ENCODE measurements at places on chromosomes 1 and 21. TPM values are rescaled to one million over a fixed set of nuclear protein-coding genes. Genes with fewer than 3 reads are reported as not detected.

Gene TEX38
- 0.64 TPM for polyA plus RNA-seq

Gene HUNK
- 6.4 TPM for polyA plus RNA-seq

- no peak for DNase-seq
Observed at GRCh38 chr21:36461918-36462486, 17.9 kb downstream of the CLDN14 start.

- no peak for DNase-seq
Observed at GRCh38 chr1:94298861-94299260, 61.5 kb upstream of the ARHGAP29 start.

DNA sequence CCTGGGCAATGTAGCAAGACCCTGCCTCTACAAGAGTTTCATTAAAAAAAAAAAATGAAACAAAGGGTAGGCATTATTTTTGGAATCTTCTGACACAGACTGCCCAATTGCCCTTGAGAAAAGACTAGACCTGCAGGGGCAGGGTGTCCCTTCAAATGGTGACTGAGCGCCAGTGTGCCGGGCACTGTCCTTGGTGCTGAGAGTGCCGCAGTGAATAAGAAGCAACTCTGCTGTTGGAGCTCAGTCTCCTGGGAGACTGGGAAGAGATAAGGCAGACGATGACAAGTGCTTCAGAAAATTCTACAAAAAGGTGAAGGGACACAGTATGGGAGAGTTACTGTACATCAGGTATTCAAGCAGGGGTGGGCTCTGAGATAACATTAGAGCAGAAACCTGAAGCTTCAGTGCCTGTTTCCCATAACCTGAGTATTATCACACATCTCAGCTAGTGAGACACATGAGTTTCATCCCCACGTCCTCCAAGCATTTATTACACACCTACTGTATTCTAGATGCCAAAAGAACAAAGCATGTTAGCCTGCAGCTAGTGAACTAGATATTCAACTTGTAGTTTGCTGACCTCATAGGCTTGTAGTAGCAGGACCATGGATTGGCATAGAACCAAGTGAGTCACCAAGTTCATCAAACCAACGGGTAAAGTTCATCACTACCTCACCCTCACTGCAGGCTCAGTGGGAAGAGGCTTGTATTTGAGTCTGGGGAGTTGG, 18.4 kb upstream of the RPL11 start:
- peak; percentile 23 for DNase-seq

- no peak for DNase-seq
Observed at GRCh38 chr1:223771469-223771813, 59.1 kb downstream of the CAPN2 start.

DNA sequence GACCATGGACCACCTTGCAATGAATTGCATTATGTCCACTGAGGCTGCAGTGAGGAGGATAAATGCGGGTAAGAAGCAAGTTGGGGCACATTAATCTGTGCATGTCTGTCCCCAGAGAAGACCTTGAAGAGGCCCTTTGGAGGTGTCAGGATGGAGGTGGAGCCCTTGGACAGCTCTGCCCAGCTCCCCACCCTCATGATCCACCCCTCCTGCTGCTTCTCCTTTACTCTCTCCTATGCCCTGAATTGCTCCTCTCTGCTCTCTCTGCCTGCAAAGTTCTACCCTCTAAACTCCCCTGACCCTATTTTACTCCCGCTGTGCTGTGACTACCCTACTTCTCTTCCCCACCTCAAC, 292.4 kb upstream of the USP24 start:
- DNase-seq = no peak

DNA sequence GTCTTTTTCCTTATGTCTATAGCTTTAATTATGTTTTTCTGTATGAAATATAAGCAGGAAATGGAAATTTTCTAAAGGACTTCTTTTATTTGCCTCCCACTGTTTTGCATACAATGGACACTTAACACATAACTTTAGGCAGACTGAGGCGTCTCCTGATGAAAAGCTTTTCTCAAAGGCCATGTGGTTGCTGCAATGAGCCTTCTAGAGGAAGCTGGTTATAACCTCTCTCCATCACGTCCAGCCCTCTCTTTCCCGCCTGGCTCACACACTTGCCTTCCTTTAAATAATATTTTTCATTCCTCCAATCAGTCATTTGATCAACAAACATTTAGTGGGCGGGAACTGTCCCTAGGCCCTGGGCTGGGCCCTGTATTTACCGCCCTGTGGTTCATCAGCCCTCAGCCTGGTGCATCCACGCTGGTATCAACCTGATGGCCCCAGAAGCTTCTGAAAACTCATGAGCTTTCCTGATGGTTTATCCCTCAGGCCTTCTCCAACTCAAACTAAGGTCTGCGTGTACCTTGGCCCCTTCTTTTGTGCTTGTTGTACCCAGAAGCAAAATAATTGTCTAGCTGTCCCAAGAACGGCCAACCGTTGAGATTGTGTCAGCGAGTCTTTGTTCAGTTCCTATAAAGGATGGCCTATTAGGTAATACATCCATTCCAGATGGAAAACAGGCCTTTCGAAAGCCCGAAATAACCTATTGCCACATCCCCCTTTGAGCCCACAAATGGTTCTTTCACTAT, 75.3 kb upstream of the LYST start:
- no peak for DNase-seq

GRCh38 chr1:234978397-234979295, 150.0 kb downstream of the TOMM20 start:
- no peak for DNase-seq

GRCh38 chr1:193270996-193271395, 84.6 kb upstream of the B3GALT2 start:
- no peak for DNase-seq

DNA sequence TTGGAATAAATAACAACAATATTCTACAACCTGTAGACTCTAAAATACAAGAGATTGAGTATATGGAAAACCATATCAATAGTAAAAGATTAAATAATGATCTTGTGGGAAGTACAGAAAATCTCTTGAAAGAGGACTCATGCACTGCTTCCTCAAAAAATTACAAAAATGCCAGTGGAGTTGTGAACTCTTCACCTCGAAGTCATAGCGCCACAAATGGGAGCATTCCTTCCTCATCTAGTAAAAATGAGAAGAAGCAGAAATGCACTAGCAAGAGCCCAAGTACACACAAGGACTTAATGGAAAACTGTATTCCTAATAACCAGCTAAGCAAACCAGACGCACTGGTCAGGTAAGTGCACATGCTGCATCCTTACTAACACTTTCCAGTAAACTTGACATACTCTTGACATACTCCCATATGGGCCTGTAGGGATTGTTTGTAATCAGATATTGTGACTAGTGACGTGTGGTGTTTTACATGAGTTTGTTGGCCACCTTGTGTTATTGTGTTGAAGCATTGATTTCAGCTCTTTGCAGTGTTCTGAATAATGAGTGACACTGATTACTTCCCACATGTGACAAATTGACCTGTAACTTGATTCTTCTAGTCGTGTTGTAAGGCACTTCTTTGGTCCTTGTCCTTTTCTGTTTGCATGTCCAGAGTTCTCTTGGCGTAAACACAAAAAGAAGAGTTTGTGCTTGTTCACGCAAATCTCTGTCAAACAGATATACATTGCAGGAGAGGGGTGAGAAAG, 28.0 kb downstream of the MACO1 start:
- no peak for DNase-seq

DNA sequence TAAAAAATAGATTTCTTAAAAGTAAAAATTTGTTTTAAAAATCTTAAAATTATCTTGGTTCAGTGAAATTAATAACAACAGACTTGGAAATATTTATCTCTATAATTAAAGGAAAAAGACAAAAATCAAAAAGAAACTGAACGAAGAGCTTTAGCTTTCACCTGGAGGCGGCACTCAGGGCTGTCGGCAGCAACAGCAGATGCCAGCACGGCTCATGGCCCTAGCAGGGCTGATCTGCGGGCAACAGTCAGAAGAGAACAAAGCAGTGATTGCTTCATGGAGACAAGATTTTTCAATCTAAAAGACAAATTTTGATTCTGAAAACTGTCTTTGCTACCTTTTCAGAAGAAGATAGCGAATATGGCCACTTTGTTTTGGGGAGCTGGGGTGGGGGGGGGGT, 22.6 kb downstream of the UBE2G2 start:
- no peak for DNase-seq

DNA sequence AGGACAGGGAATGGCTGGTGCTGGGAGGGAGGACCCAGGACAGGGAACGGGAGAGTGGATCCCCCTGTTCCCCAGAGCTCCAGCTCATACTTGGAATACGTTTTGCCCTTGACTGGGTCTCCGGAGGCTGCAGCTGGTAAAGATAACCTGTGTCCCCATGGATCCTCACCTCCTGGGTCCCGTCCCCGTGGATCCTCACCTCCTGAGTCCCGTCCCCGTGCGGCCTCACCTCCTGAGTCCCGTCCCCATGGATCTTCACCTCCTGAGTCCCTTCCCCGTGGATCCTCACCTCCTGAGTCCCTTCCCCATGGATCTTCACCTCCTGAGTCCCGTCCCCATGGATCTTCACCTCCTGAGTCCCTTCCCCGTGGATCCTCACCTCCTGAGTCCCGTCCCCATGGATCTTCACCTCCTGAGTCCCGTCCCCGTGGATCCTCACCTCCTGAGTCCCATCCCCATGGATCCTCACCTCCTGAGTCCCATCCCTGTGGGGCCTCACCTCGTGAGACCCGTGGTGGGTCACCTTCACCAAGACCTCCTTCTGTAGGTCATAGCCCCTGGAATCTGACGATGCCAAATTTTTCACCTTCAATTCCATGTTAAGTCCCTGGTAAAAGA, 61.4 kb downstream of the SCCPDH start:
- DNase-seq = no peak

DNA sequence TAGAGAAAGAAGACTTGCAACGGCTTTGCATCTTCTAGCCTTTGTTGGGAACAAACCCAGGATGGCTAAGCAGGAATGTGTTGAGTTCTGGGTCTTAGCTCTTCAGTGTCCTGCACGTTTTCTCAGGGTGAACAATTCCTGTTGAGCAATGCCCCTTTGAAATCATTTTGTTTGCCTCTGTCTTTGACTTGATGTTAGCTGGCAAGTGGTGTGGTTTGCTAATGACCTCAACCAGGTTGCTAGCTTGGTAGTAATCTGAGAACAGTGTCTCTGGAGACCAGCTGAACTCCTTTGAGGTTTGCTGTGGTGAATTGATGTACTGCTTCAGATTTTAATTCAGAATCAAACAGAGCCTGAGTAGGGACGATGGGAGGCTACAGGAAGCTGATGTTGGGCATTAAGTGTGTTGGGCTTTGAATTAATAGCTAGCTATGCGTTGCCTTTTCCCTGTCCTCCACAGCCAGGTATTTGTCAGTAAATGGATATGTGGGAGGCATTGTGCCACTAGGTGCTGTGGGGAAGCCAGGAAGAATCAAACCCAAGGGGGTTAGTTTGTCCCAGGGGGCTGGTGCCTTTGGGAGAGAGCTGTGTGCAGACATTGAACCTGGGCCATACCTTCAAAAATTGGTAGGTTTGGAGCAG, 23.3 kb upstream of the SRSF10 start:
- DNase-seq = no peak

DNA sequence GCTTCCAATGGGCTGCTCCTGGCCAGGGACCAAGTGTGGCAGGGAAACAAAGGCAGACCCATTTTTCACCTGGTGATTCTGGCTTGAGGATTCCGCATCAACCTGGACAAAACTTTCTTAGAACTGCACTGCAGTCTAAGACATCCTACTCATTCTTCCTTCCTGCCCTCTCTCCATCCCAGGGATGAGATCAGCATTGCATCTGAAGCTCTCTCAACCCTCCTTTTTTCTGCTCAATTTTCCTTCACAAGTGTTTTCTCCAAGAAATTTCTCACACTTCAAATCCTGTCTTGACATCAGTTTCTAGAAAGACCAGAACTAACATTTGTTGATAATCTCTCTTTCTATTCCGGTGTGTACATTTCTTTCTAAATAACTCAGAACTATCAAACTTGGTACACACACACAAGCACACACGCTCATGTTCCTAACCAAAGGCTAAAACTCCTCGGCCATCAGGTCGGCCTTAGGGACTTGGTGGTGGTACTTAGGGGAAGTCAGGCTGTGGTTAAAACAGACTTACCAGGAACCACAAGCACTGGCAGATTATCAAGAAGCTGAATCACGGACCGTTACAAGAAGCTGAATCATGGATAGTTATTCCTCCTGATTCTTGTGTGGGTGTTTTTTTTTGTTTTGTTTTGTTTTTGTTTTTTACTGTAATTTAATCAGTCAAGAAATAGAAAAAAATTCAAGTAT, 21.0 kb upstream of the CXADR start:
- peak; percentile 47 for DNase-seq

GRCh38 chr1:8133657-8134430, 107.7 kb upstream of the ERRFI1 start:
- DNase-seq = no peak

- DNase-seq = no peak
Observed at GRCh38 chr1:115412733-115413132, 74.7 kb upstream of the NGF start.

DNA sequence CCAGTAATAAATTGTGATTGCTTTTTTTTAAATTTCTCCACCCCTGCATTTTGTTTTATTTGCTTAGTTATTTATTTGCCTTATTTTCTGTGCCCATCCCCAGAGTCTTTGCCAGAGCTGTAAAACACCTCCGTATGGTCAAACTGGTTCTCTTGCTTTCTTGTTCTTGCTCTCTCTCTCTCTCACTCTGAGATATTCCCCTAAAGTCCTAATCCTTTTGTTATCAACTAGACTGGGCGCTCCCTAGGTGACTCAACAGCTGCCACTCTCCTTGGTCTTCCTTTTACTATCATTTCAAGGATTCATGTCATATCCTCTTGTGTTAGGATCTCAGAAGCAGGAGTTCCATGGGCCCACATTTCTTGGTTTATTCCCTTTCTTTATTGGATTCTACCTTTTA, 160.0 kb downstream of the PRDM2 start:
- DNase-seq = no peak

DNA sequence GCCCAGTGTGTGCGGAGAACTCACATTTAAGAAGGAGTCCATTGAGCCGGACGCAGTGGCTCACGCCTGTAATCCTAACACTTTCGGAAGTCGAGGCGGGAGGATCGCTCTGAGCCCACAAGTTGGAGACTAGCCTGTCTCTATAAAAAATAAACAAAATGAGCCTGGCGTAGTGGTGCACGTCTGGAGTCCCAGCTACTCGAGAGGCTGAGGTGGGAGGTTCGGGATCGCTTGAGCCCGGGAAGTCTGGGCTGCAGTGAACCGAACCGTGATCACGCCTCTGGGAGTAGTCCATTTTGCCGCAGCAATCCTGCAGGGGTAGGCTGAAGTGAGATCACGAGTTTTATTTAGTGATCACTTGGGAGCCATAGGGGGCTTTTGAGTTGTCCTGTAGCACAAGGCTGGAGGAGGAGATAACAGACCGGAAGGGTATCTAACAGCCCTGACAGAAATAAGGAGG, 497 bp upstream of the FUCA1 start:
- DNase-seq = no peak

DNA sequence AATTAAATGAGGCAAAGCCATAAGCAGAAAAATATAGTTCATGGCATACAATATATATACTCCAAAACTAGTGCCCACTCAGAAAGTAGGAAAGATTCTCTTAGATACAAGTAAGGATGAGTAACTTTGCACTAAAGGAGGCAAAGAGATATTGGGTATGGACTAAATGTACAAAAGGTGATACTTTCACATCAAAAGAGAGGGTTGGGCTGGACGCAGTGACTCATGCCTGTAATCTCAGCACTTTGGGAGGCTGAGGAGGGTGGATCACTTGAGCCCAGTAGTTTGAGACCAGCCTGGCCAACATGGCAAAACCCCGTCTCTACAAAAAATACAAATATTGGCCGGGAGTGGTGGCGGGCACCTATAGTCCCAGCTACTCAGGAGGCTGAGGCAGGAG, 6.7 kb downstream of the KYAT3 start:
- no peak for DNase-seq
